ENCODE measurements at places on chromosomes 13 and 19.

GRCh38 chr19:4304538-4305256 is at the start of gene FSD1:
Gene FSD1, plus strand, starts transcription at chr19:4304598. Its CDS starts 149 bp downstream, at chr19:4304747.
- no peak for DNase-seq

GRCh38 chr19:23262920-23263319 is 12.7 kb upstream of the ZNF724 start:
- no peak for DNase-seq

DNA sequence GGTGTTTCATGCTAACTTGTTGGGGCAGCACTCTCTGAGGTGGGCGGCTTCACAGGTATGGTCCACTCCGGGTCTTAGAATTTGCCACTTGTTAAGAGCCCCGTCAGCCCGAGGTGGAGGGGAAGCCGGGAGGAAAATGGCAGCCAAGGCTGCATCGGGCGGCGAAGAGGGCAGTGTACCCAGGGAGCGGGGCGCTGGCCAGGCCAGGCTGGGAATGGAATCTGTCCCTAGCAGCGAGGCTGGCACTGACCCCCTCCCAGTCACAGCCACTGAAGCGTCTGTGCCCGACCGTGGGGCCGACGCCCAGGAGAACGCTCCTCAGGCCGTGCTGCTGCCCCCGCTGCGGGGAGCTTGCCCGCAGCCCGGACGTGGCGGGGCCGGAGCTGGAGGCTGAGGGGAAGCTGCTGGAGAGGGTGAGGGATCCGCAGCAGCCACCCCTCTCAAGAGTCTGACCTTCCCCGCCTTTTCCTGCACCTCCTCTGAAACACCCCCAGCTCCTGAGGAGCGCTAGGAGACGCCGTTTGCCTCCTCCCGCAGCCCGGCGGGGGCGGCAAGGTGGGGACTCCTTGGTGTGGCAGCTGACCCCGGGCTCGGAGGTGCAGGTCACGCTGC is 313.8 kb upstream of the SPRY2 start:
- DNase-seq: no peak

DNA sequence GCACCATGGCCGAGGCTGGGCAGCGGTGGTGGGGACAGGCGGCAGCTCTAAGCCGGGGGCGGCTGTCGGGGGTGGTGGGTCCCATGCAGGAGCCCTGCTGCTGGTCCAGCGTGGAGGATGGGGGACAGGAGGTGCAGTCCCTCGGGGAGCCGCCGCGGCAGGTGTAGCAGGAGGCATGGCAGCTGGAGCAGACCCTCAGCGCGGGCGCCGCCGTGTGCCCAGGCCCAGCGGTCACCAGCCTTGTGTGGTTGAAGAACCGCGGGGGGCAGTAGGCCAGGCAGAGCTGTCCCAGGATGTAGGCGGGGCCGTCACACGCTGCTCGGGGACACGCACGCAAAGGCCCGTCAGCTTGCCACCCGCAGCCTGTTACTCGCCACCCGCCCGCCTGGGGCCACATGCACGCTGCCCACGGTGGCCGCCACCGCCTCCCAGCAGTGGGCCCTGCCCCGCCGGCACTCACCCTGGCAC is 2.9 kb upstream of the C19orf25 start:
- no peak for DNase-seq

DNA sequence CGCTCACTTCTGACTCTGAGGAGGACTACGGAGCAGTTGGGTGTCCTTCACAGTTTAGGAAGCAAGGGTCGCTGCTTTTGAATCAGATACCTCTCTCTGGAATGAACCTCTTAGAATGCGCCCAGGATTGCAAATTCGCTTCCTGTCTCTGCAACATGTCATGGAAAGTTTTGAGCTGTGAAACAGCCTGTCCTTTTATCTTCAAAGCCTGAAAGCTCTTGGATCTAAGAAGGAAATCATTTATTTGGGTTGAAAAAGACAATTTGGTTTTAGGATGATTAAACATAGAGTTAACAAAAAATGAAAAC is 134.1 kb downstream of the KATNAL1 start:
- no peak for DNase-seq

GRCh38 chr19:28744014-28744413 is 468.9 kb downstream of the UQCRFS1 start:
- no peak for DNase-seq

- no peak for DNase-seq
Measured at GRCh38 chr19:2428321-2428690, 920 bp upstream of the TIMM13 start.

DNA sequence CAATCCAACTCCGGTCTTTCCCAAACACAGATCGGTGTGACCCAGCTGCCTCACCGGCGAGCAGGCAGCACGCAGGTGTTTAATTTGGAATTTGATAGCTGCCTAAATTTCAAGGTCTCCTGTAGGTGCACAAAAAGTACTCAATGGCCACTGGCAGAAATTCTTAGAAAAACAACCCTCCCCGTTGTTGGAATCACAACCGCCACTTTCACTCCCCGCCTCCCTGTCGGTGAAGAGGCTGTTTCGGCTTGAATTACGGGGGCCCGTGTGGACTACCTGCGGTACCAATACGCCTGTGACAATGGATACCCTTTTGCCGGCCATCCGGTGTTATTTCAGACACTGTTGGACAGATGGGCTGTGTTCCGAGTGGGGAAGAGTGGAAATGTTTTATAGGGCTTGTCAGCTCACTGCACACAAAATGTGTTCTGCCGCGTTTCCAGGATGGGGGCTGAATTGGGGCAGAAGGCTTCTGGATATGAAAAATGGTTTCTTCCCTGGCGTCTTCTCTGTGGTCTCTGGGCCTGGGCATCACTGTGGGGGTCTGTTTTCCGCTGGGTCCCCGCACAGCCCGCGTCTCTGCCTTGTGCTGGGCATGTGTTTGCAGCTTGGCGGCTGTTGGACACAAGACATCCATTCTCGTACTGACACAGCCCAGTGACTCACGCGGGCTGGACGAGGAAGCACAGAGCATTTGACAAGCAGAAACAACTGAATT is 45.4 kb downstream of the ZIC5 start:
- no peak for DNase-seq

GRCh38 chr19:42762789-42763188 is 2.7 kb downstream of the PSG8 start:
- no peak for DNase-seq

- DNase-seq: no peak
Measured at GRCh38 chr19:8491574-8491973, 10.9 kb downstream of the PRAM1 start.

- DNase-seq: no peak
Measured at GRCh38 chr19:571566-571974, 826 bp upstream of the BSG start.

DNA sequence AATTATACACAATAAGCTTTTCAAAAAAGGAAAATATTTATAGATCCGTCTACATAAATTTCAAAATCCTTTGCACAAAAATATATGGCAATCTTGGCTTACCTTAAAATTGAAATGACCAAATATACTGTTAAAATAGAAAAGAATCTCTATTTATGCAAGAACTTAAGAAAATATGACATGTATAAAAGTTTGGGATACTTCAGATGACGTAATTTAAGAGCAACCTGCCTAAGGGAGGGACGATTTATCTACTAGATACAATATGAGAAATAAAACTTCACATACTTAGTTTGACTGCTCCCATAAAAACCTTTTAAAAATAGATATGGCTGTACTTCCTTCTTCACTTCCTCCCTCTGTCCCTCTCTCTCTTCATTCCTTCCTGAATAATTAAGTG is 587.3 kb upstream of the SPRY2 start:
- no peak for DNase-seq

DNA sequence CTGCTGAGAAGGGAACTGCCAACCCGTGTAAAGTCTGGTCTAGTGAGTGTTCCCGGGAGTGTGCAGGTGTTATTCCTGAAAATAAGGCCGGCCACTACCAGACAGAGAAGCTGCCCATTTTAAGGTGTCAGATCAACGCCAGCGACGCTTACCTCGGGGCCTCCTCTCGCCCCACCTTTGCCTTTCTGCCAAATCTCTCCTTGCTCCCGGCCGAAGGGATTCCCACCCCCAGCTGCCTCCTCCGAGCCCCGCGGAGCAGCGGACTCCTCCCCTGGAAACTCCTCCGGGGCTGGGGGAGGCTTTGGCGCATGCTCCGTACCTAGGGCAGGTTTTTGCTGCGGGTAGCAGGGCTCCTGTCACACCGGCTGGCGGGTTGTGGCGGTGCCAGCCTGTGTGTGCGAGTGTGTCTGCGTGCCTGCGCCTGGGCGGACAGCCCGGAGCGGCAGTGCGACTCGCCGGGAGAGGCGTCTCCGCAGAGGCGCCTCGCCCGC is at the start of gene HS6ST3:
Gene HS6ST3, plus strand, starts transcription at position 359 of the 491 bp plus-strand sequence.
- no peak for DNase-seq

DNA sequence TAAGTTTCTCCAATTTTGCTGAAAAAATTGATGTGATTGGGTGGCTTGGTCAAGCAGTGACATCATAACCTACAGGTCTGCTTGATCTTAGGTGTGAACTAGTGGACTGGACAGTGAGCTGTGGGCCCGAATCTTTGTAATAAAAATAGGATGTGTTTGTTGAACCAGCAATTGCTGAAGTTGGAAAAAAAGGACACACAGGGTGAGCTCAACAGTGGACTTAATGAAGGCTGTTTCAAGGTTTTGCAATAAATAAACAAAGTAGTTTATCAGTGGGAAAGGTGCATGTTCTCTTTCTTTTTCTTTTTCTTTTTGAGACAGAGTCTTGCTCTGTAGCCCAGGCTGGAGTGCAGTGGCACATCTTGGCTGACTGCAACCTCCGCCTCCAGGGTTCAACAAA is 30.3 kb upstream of the ZNF726 start:
- no peak for DNase-seq

GRCh38 chr13:73464758-73465616 is 406.2 kb downstream of the KLF5 start:
- DNase-seq: no peak

GRCh38 chr13:39374741-39375189 is 228.2 kb downstream of the LHFPL6 start:
- DNase-seq: no peak

All from cortex of kidney (tissue), 1 donor.